ENCODE measurements at places on chromosomes 16 and 17.

DNA sequence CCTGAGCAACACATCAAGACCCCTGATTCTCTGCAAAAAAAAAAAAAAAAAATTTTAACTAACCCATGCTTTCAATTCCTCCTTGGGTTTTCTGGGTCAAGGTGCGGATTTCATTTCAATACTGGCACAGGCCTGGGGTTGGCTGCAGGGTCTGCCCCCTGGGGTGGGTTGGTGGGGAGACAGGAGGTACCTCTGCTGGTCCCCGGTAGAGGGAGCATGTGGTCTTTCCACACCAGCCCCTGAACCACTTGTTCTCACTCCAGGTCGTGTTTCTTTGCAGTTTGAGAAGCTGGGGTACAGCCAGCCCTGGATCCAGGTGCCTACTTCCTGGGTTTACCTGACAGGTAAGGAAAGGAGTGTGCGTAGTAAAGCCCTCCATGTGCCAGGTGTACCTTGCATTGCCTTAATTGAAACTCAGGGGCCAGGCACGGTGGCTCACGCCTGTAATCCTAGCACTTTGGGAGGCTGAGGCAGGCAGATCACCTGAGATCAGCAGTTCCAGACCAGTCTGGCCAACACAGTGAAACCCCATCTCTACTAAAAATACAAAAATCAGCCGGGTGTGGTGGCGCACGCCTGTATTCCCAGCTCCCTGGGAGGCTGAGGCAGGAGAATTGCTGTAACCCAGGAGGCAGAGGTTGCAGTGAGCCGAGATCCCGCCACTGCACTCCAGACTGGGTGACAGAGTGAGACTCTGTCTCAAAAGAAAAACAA lies 21.8 kb downstream of the SDR42E2 start:
- DNase-seq = no peak

DNA sequence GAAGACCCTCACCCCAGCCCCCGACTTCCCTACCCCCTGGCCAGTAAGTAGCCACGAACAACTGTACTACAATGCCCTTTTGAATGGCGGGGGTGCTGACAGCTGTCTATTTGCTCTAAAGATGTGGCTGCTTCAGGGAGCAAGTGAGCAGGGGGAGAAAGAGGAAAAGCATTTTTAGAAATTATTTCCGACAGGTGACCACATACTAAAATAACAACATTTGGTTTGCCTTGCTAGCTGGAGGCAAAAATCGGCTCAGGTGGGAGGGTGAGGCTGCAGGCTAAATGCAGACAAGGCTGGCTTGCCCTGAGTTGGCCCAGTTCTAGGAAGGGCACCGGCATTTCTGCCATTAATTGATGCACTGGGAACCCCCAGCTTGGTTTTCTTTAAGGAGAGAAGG lies 188.5 kb downstream of the XYLT1 start:
- DNase-seq = no peak

- no peak for DNase-seq
These were observed 14.4 kb downstream of the TTC19 start for GRCh38 chr17:16013943-16014407.

- DNase-seq = peak; percentile 34
These were observed 138.0 kb upstream of the NUDT7 start for GRCh38 chr16:77584205-77584859.

DNA sequence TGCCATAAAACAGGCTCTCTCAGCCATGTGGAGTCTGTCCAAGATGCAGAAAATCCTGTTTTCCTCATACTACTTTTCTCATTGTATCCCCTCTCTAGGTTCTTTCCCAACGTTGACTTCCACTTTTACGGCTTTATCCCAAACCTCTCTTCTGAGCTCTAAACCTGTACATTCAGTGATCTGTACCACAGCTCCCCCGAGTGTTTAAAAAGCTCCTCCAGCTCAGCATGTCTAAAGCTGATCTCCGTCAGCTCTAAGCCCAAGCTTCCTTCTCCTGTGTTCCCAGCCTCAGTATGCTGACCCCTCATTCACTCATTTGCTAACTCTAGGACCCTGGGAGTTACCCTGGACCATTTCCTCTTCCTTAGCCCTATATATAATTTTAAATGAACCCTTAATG lies 144.6 kb downstream of the DNAH9 start:
- no peak for DNase-seq

DNA sequence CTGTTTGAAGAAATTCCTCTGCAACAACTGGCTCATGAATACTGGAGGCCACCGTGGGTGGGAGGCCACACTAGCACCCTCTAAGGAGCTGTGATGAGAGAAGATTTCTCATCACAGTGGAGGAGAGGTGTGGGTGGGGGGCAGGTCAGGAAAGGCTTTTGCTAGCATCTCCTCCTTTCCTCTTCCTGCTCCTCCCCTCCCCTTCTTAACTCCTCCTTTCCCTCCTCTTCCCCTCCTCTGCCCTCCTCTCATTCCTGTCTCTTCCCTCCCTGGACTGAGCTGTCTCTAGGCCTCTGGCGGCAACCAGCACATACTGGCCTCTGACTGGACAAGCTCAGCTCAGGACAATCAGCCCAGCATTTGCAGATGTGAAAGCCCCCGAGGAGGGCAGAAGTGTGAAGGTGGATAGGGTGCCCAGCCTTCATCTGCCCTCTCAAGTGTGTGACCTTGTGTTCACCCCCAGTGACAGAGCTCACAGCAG lies 19.0 kb upstream of the LHX1 start:
- DNase-seq = no peak

DNA sequence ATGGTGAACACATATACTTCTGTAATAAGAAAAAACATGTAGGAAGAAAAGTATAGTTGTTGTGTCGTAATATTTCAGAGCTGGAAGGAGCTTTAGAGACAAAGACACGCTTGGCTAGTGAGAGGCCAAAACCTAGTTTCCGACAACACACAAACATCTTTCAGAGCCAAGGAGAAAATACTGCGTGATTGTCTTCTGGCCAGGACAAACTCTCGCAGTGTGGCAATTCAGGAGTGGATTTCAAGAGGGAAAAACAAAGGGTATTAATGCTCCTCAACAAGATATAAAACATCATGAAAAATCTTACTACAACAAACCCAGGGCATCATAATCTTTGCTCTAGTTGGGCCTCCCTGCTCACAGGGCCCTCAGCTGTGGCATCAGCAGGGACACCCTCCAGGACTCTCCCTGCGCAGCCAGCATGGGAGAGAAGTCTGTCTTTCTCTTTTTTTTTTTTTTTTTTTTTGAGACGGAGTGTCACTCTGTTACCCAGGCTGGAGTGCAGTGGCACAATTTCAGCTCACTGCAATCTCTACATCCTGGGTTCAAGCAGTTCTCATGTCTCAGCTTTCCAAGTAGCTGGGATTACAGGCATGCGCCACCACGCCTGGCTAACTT lies 66.4 kb downstream of the CYB5B start:
- no peak for DNase-seq

DNA sequence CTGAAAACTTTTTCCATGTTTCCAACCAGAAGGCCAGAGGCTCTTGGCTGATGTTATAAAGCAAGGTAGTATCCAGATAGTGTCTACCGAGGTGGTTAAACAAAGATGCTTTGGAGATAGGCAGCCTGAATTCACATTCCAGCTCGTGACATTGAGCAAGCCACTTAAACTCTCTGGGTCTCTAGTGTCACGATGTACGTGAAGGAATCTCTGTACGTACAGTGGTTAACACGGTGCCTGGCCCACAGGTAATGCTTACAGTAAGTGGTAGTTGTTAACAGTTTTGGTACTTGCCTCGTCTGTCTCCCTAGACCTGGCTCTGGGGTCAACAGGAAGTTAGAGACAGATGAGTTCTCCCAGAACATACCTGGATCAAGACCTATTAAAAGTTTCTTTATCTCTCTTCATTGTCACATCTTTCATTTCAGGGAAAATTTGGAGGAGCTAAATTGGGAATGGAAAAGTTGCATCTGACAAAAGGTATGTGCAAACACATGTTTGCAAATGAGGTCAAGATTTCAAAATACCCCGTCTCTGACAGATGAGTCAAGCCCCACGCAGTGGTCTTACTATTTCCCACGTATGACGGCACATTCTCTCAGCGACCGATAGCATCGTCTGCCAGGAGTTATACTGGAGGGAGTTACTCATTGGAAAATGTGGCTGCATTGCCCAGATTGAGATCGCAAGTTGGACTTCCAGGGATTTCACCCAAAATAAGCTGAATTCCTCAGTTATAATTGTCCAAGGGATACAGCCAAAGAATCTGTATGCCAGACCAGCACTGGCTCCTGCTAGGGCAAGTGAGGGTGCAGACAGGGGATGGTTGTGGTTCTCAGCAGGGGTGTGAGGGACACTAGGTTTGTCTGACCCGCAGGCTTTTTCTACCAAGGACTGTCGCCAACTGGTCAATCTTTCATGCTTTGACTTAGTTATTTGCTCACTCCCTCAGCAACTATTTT lies 18.9 kb upstream of the MYH10 start:
- no peak for DNase-seq

DNA sequence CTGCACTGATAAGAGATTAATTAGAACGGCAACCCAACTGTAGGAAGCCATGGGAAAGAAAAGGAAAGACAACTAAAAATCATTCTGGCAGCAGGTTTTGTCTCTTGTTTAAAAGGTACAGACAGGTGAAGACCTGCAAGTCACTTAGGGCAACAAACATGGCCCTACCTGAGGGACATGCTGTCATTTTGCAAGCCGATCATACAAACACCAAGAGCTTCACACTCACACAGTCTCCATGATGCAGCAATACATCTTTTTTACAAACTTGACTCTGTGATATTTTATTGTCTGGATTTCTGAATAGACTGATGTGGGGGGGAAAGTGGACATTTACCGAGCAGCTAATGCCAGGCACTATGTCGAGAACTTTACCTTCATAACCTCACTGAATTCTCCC lies 101.8 kb downstream of the PARN start:
- DNase-seq = no peak

GRCh38 chr17:60529806-60530205 lies 3.8 kb upstream of the APPBP2 start:
- DNase-seq = no peak

DNA sequence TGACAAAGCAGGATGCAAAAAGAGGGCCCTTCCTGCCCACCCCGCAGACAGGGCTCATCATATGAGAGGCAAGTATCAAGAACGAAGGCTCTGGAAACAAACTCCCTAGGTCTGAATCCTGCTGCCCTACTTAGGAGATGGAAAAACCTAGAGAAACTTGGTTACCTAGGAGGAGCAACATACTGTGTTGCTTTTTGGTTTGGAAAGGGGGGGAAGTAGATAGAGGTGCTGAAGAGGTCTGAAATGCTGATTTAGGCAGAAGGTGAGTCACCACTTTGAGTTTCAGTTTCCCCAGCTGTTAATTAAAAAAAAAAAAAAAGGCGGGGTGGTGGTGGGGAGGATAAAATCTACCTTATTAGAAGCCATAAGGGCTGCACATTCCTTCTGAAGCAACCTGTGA lies 1.5 kb downstream of the N4BP1 start:
- DNase-seq = no peak

GRCh38 chr17:68020409-68020756 lies 15.2 kb upstream of the KPNA2 start:
- no peak for DNase-seq

GRCh38 chr16:68401871-68402747 lies 46.2 kb downstream of the SMPD3 start:
- DNase-seq = no peak

- no peak for DNase-seq
These were observed 98.1 kb downstream of the WNT3 start for GRCh38 chr17:46720408-46720807.

- DNase-seq = no peak
These were observed 57.6 kb upstream of the NFAT5 start for GRCh38 chr16:69508033-69508755.

DNA sequence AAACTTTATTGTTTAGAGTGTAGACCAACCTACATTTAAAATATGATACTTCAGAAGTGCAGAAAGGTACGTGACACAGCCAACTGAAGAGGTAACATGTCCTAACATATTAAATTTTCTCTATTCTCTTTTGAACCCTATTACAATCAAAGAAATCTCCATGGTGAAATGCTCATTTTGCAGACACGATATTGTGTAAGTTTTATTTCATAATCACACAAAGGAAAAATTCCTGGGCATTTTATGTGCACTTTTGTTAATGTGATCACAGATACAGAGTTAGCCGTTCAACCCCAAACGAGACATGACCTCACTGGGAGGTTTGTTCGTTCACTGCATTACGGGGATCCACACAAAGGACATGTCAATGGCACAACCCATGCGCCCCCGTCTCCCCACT lies 21.8 kb downstream of the KCNJ16 start:
- DNase-seq = no peak

GRCh38 chr17:72545766-72546165 lies 424.9 kb downstream of the SOX9 start:
- DNase-seq = no peak

- DNase-seq = no peak
These were observed 15.8 kb upstream of the RPL13 start for GRCh38 chr16:89544713-89545043.

DNA sequence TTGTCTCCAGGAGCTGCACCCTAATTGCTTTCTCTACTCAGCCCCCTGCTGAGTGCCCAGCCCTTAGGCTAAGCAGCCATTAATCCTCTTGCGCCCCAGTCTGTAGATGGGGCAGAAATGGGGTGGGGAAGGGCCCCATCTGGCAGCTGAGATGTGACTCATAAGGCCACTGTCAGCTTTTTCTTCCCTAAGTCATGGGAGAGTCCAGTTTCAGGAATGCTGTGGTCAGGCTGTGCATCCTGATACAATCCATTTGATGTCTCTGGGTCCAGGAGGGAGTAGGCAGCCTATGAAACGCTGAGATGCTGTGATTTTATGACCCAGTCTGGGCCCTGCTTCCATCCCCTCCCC lies 12.3 kb downstream of the PLXDC1 start:
- no peak for DNase-seq

DNA sequence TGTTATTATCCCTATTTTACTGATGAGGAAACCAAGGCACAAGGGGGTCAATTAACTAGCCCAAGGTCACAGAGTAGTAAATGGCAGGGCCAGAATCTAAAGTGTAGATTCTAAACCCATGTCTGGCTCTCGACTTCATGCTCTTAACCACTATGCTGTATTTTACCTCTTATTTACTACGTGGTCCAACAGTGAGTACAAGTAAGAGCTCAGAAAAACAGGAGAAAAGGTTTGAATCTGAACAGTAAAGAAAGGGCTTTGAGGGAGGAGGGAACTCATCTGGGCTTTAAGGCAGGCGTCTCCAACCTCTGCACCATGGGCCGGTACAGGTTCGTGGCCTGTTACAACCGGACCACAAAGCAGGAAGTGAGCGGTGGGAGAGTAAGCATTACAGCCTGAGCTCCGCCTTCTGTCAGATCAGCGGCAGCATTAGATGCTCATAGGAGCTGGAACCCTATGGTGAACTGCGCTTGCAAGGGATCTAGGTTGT lies 62.9 kb downstream of the SMURF2 start:
- DNase-seq = no peak

- no peak for DNase-seq
These were observed 489.9 kb upstream of the CDH5 start for GRCh38 chr16:65876624-65877023.

All from NCI-H2081 (cell line).